Naive thymus-derived CD8-positive, alpha-beta T cell (primary cell): ENCODE measurements at places on chromosomes 12 and 14. TPM values are rescaled to one million over a fixed set of nuclear protein-coding genes. Genes with fewer than 3 reads are reported as not detected.

DNA sequence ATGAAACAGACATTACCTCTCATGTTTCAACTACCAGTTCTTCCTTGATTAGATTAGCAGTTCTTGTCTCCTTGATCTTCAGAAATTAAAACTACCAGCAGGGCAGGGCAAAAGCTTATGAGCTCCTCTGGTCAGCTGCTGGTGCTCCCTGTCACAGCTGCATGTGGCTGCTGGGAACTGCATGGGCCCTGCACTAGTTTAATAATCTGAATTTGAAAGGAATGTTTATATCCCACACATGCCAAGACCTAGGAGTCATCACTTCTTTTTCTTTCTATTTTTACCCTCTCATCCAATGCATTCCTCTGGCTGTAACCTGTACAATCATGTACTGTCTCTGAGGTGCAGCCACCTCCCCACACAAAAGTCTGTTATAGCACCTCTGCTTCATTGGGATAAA is 73.9 kb downstream of the ARMH4 start:
- no peak for DNase-seq

The TUBA1A gene
- 93.5 TPM for total RNA-seq

DNA sequence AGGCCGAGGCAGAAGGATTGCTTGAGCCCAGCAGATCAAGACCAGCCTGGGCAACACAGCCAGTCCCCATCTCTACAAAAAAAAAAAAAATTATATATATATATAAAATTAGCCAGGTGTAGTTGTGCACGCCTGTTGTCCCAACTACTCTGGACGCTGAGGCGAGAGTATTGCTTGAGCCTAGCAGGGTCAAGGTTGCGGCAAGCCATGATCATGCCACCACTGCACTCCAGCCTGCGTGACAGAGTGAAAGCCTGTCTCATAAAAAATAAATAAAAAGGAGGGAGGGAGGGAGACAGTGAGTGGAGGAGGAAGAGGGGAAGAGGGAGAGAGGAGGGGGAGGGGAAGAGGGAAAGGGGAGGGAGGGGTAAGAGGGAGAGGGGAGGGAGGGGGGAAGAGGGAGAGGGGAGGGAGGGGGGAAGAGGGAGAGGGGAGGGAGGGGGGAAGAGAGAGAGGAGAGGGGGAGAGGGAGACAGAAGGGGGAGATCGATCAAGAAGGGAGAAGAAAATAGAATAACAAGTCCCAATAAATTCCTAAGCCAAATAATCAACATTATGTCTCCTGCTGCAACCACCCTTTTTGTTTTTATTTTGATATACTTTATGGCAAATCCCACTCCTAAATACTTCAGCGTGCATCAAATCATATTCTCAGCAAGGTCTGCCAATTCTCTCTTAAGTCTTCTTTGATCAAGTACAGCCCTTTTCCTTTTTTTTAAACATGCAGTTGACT is 163.9 kb downstream of the MED13L start:
- no peak for DNase-seq

- no peak for DNase-seq
These were observed 115.2 kb downstream of the BMP4 start for GRCh38 chr14:53841109-53842099.

The KRT73 gene
- total RNA-seq: 8.5 TPM

- no peak for DNase-seq
These were observed 78.0 kb downstream of the SRGAP1 start for GRCh38 chr12:63922474-63922873.

The CHFR gene
- total RNA-seq: 93.5 TPM

DNA sequence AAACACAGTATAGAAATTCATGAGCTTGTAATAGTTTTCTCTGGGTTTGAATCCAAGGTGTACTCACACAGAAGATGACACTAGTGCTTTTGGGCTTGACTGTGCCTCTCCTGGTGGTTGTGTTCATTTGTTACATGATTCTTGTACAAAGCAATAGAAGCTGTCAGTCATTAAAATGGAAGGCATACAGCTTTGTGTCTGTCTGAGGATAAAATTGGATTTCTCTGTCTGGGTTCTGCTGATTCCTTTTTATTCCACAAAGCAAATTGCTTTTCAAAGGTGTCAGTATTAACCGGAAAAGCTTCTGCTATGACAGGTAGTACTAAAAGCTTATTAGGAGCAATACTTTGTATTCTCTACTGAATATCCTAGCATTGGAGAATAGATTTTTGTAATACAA is 361.2 kb downstream of the SLC6A15 start:
- no peak for DNase-seq

The TRIM9 gene
- total RNA-seq: 2.8 TPM

The SIX4 gene
- not detected for total RNA-seq

- no peak for DNase-seq
These were observed 22.1 kb upstream of the AQP2 start for GRCh38 chr12:49928471-49928870.

GRCh38 chr12:98439471-98439951 is 75.9 kb upstream of the TMPO start:
- no peak for DNase-seq

- no peak for DNase-seq
These were observed 59.2 kb downstream of the EGLN3 start for GRCh38 chr14:33891700-33892099.

DNA sequence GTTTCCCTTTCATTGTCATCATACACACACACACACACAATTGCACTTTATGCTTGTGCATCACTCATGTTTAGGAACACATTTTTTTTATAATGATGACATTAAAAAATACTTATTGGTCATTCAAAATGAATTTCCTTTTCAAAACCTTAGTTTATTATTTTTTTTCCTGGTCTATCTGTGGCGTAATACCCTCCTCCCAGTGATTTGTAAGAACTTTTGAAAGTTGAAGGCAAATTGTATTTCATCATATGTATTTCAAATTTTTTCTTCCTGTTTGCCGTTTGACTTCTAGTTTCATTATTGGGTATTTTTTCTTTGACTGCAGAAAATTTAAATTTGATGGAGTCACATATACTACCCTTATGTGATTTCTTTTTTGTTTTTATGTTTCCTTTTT is 2.5 kb upstream of the LRRK2 start:
- no peak for DNase-seq

The EIF2S3B gene
- total RNA-seq: 2.4 TPM

The MYF6 gene
- total RNA-seq: not detected

The HOMEZ gene
- 16.0 TPM for total RNA-seq

DNA sequence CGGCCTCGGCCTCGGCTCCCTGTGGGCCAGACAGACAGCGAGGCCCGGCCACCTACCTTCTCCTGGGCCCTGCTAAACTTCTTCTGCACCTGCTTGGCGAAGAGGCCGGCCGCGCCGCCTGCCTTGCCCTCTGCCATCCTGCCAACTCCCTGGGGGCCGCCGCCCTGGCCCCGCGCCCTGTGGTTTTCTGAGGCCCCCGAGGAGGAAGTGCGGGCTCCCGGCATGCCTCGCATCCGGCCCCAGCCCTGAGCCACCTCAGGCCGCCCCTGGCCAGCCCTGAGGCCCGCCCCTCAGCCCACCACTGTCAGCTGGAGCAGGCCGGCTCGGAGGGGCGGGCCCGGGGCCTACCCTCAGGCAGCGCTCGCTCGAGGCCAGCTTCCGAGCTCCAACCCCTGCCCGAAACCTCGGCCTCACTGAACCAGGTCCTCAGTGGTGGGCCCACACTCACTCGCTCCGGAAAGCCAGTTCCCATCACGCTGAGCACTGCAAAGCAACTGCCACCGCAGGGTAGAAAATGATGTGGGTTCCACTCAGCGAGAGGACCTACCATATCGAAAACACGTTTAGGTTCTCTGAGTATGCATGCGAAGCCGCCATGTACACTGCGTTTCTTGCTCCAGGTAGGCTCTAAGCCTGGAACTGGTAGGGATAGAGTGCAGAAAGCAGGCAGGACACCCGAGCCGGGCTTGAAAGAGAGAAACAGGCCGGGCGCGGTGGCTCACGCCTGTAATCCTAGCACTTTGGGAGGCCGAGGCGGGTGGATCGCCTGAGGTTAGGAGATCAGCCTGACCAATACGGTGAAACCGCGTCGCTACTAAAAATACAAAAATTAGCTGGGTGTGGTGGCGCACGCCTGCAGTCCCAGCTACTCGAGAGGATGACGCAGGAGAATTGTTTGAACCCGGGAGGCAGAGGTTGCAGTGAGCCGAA is at the start of gene BIN2:
Gene BIN2 (minus strand): TSS at position 209 of the 930 bp plus-strand sequence. CDS start 72 bp downstream, at position 137.
- peak; percentile 53 for DNase-seq

The EPYC gene
- not detected for total RNA-seq

DNA sequence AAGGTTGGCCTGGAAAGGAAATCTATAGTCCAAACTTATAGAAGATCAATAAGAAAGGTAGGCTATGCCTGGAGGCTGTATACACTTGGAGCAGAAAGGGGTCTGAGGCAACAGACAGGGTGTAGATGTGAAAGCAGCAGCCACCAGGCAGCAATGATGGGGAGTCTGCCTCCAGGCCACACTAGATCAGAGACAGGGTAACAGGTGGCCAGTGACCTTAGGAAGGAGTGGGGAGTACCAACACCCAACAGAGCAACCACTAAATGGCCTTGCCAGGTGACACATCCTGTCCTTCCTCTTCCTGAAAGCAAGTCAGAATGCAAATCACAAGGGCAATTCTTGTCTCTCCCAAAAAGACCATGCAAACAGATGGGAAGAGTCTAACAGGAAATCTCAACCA is 46.4 kb upstream of the NID2 start:
- DNase-seq: no peak

GRCh38 chr12:32115404-32116104 is 8.9 kb downstream of the BICD1 start:
- no peak for DNase-seq
